ENCODE measurements at places on chromosomes 6 and 20.

GRCh38 chr20:14234666-14235295 lies 102.6 kb downstream of the FLRT3 start:
- DNase-seq, result no peak

- no peak for DNase-seq
These were observed 27.8 kb downstream of the ANKRD6 start for GRCh38 chr6:89460713-89461112.

DNA sequence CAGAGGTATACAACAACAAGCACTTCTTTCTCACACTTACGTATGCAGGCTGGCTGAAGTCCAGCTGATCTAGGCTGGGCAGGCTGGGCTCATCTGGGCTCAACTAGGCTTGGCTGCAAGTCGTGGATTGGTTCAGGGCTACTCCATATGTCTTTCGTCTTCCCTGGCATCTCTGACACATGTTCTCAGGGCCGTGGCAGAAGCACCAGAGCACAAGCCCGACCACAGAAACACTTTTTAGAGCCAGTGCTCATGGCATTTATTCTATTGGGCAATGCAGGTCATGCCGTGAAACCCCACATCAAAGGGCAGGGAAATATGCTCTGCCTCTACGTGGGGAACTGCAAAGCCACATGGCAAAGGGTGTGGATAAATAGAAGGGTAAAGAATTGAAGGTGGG lies 93.8 kb downstream of the RIN2 start:
- DNase-seq, result no peak

DNA sequence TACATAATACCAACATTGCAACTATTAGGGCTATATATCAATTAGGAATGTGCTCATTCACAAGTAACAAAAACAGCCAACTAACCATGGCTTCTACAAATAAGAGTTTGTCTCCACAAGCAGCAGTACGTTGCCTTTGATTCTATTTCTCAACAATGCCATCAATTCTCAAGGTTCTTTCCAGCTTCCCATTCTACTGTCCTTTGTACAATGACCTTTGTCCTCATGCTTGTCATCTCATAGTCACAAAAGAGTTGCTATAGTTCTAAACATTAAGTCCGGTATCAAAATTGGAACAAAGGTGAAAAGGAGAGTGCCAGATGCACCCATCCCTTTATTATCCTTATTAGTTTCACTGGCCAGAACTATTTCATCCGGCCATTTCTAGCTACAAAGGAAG lies 30.8 kb upstream of the IRAK1BP1 start:
- no peak for DNase-seq

DNA sequence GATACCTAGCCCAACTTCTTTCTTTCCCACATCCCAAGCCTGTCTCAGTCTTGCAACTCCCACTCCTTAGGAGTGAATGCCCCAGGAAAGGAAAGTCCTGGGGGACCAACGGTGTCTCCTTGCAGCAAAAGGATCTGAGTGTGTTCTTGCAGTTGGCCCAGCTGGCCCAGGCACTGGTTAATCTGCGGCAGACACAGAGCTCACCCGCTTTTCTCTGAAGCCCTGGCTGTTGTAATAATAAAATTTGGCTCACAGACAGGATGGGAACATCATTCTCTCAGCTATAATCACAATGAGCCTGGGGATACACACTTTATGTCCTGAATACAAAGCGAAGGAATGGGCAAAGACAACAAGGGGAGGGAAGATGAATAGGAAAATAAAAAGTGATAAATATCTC lies 287.0 kb upstream of the PRND start:
- no peak for DNase-seq

Data from activated T-cell treated with anti-CD3 and anti-CD28 coated beads for 1 hour (primary cell).